LoVo (cell line): ENCODE measurements at places on chromosomes 5 and 9.

DNA sequence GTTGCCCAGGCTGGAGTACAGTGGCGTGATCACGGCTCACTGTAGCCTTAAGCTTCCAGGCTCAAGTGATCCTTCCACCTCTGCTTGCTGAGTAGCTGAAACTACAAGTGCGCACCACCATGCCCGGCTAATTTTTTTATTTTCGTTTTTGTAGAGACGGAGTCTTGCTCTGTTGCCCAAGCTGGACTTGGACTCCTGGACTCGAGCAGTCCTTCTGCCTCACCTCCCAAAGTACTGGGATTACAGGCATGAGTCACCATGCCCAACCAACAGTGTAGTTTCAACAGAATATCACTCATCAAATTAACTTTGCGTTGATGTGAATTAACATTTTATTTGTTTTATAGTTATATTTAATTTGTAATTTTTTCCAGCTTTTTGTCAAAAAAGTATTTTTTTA, 45.3 kb downstream of the WDR70 start:
- no peak for DNase-seq

DNA sequence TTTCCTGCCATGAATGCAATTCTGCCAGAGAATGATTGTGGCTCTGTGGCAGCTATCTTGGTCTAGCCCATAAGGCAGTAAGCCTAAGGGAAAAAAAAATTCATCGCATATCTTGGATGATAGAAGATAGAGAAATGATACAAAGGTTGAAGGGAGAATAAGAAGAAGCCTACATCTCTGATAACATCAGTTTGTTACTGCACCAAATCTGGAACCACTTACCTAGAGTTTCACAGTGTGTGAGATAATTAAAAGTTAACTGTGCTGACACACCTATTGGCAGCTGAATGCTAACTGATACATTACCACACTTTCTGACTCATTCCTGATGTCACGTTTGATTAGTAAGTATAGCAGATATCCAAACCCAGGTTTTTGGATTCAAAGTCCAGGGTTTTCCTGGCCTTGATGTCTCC, 91.6 kb upstream of the TAF11L2 start:
- no peak for DNase-seq

GRCh38 chr9:94553029-94553938, 1.6 kb upstream of the PCAT7 start:
- no peak for DNase-seq

GRCh38 chr9:72473474-72474261, 47.7 kb upstream of the TMC1 start:
- no peak for DNase-seq

- no peak for DNase-seq
Measured at GRCh38 chr9:7316967-7317366, 482.6 kb downstream of the DMAC1 start.

GRCh38 chr5:166719991-166720390, 1571.5 kb upstream of the WWC1 start:
- DNase-seq = no peak

DNA sequence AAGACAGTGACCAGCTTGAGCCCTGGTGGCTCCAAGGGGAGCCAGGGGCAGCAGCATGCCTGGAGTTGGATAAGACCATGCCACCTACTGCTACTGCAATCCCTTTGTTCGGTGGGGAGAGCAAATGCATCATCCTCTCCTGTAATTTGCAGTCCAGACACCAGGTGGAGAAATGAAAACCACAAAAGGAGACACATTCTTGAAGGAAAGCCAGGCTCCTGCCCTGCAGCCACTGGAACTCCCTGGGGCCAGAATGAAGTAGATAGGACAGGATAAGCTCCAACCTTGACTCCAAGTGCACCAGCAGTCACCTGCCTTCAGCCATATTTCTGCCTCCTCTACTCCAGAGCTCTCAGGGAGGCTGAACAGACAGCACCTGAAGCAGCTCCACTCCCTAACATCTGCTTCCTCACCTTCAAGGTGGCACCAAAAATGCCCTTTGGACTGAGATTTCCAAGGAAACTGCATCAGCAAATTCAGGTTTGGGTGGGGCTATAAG, 65.1 kb upstream of the IQGAP2 start:
- peak; percentile 80 for DNase-seq

- DNase-seq = no peak
Measured at GRCh38 chr5:163612358-163613149, 107.1 kb downstream of the MAT2B start.

DNA sequence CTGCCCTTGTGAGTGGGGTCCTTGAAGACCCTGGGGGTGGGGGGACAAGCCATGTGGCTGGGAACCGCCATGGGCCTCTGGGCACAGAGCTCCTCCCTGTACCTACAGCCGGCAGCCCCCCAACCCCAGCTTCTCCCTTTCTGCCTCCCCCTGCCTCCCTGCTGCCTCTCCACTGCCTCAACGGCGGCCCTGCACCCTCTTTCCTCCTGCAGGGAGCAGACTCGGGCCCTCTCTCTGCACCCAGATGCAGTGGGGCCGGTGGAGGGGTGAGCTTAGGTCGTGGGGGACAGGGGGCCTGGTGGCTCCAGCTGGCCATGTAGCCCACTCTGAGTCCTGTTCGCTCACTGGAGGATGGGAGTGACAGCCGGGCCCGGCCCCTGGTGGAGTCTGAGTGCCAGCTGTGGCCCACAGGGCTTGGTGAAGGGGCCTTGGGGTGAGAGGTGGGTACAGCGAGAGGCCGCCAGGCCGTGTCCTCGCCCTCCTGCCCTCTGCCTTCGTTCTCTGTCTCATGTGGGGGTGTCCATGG, 139.3 kb upstream of the COL5A1 start:
- no peak for DNase-seq

- DNase-seq = no peak
Measured at GRCh38 chr9:28961623-28962022, 1388.3 kb upstream of the C9orf72 start.

- no peak for DNase-seq
Measured at GRCh38 chr9:92942688-92943616, 4.4 kb upstream of the FGD3 start.

DNA sequence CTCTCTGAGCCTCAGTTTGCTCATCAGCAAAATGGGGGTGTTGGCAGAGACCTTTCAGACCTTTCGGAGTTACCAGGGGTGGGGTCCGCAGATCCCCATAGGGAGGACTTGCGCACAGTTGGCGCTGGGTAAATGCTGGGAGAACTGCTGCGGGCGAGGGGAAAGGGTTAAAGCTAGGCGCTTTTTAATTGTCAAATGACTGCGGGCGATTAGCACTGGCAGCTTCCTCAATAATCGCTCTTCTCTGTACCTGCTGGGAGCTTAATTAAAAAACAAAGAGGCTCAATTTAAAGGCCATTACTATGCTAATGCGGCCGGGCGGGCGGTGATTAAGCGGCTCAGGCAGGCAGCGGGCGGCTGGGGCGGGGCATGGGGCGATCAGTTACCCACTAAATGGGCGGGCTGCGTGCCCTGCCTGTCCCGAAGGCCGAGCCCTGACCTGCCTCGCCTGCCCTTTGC, 63.0 kb downstream of the LMX1B start:
- no peak for DNase-seq

GRCh38 chr9:122332083-122332482, 38.7 kb upstream of the PTGS1 start:
- no peak for DNase-seq

DNA sequence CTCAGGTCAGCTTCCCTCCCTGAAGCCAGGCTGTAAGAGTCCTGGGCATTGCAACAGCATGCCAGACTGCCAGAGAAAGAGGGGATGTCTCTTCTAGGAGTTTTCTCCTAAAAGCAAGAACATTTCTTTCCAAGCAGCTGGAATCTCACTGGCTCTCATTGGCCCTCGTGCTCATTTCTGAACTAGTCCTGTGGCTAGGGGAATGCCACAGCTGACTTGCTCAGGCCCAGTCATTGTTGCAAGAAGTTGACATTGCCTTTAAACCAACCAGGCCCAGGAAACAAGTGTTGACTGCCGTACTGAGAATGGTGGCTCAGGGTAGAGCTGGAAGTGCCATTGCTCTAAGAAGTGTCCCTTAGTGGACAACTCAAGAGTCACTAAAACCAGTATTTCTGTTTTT, 15.0 kb upstream of the CEP120 start:
- DNase-seq = no peak

DNA sequence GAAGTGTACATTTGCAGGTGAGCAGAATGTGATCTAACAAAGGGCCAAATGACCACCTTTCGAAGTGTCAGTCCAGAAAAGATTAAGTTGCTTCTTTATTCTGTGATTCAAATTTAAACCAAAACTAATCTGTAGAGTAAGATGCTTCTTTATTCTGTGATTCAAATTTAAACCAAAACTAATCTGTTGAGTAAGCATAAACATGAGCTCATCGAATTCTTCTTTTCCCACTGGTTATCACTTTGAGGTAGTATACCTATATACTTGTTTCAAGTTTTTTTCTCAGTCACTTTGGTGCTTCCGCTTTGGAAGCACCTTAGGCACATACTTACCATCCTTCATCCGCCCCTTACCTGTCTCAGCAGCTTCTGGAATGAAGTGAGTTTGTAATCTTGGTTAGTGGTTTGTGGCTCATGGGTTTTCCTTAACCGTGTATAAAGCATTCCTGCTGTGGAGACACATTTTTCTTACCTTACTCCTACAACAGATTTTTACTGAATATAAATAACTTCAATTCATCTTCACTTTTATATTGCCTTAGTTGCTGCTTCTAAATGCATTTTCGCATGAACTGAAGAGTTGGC, 40.7 kb upstream of the CTXN3 start:
- no peak for DNase-seq

DNA sequence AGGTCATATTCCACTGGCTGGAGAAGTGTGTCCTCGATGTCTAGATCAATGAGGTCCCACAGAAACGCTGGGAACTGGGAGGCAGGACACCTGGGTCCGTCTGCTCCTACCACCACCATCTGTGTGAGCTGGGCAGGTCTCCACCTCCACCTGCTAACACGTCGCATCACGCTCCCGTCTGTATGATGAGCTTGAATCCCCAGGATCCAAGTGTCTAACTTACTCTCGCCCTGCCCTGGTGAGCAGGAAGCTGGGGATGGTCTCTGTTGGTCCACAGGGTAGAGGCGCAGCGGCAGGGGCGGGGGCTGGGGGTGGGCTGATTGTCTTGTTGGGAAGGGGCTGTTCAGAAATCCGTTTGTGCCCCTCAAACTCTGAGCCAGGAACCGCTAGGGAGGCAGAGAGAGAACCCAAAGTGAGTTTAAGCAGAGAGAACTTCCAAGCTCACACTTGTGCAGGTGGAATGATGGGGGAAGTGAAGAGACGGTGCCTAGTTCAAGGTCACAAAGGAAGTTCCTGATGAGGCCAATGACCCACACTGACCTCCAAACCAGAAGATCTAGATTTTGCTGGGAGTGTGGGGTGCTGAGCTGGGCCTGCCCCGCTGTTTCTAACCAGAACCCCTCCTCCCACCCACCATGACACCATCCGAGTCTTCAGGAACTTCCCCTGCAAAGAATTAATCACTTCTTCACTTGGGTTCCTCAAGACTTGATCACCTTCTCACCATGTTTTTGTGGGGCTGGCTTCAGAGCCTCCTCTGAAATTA, 21.1 kb downstream of the ORM2 start:
- DNase-seq = no peak

DNA sequence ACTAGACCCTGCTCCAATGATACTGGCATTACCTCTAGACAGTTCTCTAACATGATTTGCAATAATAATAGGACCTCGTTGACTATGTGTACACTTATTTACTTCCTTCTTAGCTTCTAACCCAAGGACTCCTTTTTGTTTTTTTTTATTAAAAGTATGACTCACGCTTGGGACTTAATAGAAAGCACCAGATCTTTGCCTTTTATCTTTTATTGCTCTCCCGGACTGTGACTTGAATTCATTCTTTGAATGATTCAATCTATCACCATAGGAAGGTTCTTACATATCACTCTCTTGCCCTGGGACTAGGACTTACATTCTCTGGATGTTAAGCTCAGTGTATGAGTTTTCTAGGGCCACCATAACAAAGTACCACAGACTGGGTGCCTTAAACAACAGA, 9.0 kb downstream of the C9 start:
- no peak for DNase-seq

DNA sequence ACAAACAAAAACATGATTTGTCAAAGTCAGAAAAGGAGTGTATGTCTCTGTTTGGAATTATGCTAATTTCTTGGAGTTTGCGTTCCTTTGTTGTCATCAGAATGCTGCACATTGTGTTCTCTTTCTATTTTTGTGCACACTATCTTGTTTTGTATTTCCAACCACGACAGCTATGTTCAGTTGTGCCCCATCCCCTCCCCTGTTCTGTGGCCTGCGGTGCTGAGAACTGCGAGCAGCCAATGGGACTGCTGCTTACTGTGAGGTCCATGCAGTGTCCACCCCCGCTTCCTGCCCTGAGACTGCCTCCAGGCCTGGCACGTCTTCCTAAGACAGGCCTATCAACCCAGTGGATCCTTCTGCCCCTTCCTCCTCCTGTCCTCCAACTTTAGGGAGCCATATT, 76.8 kb downstream of the PALM2AKAP2 start:
- no peak for DNase-seq

DNA sequence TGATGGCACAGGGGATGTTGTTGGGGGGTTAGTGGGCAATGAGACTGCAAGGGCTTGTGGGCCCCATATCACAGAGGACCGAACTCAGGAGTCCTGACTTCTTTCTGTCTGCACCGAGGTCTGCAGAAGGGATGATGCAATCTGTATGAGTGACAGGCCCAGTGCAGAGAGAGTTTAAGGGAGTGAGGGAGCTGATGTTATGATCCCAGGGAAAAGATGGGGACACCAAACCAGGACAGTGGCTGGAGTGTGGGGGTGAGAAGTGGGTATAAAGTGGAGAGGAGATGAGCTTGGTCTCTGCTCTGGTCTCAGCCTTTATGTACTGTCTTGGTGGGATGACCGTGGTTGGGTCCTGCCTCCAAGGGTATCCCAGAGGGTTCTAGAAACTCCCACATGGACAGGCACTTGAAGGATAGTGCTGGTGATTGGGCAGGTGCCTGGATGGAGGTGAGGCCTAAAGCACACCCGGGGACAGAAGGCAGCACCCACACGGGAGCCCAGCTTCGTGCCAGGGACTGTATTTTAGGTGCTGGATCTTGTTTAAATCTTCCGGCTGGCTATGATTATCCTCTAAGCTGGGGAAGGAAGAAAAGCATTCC, 21.9 kb downstream of the GSN start:
- DNase-seq = no peak

DNA sequence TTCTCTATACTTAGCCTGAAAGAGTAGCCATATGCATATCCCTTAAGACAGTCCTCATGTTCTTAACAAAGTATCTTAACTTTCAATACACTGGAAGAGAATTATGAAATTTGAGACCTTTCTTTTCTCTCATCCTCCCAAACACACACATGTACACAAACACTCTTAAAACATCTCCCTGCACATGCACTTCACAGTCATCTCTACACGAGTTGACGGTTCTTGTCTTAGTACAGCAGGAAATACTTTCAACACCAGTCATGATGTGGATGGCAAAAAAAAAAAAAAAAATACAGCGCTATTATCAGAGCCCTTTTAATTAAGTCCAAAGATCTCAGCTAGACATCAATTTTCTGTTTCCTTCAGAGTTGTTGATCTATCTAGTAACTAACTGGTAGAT, 43.6 kb upstream of the PCSK1 start:
- no peak for DNase-seq
